Esophagus squamous epithelium (tissue), 5 donors: ENCODE measurements at places on chromosomes 12 and 14.

- no peak for DNase-seq
Measured at GRCh38 chr12:98733667-98734350, 88.7 kb downstream of the APAF1 start.

GRCh38 chr12:13046964-13047363, 2.8 kb downstream of the FAM234B start:
- DNase-seq = no peak

DNA sequence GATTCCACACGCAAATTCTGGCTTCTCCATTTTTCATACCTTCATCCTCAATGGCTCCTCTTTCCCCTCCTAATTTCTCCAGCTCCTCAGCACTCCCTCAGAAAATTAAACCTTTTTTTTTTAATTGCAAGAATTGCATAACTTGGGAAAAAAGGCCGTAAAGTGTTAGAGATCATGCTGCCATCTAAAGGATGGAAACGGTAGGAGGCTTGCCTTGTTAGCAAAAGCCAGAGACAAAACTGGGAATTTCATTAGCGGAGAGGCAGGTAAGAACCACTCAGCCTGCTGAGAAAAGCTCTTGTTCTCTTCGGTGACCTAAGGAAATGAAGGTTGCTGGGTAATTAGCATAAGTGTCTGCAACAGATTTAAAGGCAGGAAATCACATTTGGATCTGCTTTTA, 204.3 kb downstream of the AEBP2 start:
- no peak for DNase-seq

DNA sequence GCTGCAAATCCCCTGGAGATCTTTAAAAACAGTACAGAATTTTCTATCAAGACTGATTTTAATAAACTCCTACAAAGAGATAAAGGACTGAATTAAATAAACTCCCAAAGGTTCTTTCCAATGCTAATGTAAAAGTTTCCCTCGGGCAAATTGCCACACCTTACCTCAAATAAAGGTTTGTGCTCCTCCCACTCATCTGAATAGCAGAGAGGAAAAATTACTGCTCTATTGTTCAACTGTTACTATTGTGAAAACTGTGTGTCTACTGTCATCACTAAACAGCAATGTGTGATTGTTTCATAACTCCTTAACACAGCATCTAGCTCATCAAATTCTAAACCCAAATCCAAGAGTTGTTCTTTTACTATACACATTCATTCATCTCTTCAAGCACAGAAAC, 3.2 kb downstream of the SPTLC2 start:
- no peak for DNase-seq

DNA sequence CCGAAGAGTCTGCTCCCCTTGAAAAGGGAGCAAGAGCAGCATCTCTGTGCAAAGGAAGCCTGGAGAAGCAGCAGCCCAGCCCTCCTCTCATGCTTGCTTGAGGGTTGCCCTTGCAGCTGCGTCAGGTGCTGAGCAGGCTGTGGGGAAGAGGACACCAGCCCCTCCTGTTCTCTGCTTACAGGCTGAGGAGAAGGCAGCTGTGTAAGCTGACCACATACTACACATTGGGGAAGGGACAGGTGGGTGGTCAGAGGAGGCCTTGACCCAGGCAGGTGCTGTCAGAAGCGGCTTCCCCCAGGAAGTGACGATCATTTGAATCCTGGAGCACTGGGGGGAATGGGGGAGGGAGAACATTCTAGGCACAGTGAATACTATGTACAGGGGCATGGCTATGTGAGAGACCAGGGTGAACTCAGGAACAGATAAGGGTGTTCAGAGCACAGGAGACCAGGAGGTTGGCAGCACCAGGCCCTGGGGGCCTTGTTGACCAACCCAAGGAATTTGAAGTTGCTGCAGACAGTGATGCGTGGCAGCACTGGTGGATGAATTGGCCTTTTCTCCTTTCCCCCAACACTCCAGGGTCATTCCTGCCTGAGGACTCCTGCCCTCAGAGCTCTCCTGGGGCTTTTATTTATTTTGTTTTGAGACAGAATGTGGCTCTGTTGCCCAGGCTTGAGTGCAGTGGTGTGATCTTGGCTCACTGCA, 2.7 kb upstream of the KLC1 start:
- DNase-seq = no peak

DNA sequence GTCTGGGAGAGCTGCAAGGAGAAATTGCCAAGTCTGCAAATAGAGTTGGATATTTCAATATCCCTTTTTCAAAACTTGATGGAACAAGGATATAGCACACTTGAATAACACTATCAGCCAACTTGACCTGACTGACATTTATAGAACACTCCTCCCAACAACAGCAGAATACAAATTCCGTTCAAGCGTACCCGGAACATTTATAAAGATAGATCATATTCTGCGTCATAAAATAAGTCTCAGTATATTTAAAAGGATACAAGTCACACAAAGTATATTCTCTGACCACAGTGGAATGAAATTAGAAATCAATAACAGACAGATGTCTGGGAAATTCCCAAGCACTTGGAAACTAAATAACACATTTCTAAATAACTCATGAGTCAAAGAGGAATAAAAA, 29.0 kb upstream of the MEG3 start:
- no peak for DNase-seq

DNA sequence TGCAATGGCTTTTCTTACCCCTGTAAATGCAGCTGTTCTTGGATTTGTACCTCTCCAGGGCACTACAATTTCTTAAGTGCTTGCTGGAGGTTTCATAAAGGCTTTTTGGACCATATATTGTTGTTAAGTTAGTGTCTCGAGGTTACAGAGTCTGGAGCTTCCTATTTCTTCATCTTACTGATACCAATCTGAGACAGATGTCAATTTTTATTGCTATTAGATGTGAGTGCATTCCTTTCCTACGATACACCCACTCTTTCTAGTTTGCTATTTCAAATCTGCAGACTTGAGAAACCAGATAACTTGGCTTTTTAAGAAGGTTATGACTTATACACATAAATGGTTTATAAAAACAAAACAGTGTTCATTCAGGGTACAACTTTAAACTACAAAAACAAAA, 2.1 kb downstream of the NOXRED1 start:
- DNase-seq = no peak

- DNase-seq = no peak
Measured at GRCh38 chr12:113152196-113152834, 2.8 kb downstream of the CFAP73 start.

- no peak for DNase-seq
Measured at GRCh38 chr14:79516009-79516408, 695.3 kb downstream of the DIO2 start.
